ENCODE measurements at places on chromosomes 13 and 19.

GRCh38 chr19:50325310-50326100 lies 3.7 kb downstream of the KCNC3 start:
- DNase-seq, result peak; percentile 16

DNA sequence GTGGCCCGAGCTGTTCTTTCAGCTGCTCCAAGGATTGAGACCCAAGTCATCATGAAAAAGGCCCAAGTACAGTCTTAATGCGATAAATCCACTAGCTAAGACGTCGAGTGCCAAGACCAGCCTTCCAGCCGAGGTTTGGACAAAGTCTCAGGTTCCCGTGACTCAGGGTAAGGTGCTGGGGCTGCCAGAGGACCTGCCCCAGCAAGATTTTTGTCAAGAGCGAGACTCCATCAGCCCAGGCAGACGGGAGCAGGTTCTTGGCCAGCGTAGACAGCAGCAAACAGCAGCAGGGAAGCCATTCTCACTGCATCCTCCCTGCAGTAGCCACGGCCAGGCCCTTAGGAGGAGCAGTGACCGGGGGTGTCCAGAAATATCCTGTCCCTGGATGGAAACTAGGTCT lies 3.4 kb downstream of the FEM1A start:
- DNase-seq, result no peak

- no peak for DNase-seq
These were observed 2.1 kb upstream of the CA11 start for GRCh38 chr19:48648134-48648533.

DNA sequence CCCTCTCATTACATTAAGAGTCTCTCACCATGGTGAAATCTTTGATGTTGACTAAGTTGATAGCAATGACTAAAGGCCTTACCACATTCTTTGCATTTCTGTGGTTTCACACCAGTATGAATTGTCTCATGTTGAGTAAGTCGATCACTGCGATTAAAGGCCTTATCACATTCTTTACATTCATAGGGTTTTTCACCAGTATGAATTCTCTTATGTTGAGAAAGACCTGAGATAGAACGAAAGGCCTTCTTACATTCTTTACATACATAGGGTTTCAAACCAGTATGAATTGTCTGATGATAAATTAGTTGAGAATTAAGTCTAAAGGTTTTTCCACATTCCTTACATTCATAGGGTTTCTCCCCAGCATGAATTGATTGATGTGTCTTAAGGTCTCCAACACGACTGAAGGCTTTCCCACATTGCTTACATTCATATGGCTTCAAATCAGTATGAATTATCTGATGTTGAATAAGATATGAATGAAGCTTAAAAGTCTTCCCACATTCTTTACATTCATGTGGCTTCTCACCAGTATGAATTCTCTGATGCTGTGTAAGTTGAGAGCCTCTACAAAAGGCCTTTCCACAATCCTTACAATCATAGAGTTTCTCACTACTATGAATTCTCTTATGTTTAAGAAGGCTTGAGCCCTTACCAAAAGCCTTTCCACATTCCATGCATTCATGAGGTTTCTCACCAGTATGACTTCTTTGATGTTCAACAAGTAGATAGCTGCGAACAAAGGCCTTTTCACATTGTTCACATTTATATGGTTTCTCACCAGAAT lies 45.6 kb downstream of the ZNF283 start:
- DNase-seq, result peak; percentile 5

DNA sequence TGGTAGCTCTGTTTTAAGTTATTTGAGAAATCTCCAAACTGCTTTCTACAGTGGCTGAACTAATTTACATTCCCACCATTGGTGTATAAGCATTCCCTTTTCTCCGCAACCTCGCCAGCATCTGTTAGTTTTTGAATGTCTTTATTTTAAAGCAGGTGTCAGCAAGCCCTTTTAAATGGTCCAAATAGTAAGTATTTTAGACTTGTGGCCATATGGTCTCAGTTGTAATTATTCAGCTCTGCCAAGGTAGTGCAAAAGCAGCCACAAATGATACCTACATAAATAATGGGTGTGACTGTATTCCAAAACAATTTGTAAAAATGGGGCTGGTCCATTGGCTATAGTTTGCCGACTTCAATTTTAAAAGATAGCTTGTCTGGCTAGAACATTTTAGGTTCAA lies 58.7 kb upstream of the TMTC4 start:
- no peak for DNase-seq

DNA sequence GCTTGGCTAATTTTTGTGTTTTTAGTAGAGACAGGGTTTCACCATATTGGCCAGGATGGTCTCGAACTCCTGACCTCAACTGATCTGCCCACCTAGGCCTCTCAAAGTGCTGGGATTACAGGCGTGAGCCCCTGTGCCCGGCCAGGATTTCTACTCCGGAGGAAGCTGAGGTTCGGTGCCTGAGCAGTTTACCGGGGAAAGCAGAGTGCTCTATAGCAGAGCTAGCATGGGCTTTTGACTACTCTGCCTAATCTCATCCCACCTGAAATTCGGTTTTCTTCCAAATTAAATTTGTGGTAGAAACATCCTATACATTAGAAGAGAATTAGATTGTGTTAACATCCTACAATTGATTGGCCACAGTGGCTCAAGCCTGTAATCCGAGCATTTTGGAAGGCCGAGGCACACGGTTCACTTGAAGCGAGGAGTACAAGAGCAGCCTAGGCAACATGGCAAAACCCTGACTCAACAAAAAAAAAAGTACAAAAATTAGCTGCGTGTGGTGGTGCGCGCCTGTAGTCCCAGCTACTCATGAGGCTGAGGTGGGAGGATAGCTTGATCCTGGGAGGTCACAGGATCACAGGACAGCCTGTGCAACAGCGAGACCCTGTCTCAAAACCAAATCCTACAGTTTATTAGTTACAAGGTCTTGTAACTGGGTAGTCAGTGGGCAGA lies 1.6 kb downstream of the RPL13A start:
- no peak for DNase-seq

DNA sequence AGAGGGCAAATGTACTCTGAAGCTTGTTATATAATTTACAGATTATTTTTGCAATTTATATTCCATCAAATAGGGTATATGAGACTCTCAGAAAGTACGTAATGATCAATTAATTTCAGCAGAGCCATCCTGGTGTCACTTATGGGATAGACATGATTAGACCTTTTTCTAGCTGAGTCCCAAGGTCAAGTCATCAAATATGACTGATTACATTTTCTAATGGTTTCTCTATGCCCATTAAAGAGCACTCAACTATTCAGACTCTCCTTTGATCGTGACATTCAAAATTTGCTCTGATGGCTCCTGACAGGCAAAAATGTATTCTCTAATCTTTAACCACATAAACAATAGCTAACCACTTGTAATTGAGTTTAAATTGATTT lies 469.2 kb downstream of the COG6 start:
- DNase-seq, result no peak

- DNase-seq, result no peak
These were observed 130.2 kb downstream of the FGF9 start for GRCh38 chr13:21800837-21801616.

DNA sequence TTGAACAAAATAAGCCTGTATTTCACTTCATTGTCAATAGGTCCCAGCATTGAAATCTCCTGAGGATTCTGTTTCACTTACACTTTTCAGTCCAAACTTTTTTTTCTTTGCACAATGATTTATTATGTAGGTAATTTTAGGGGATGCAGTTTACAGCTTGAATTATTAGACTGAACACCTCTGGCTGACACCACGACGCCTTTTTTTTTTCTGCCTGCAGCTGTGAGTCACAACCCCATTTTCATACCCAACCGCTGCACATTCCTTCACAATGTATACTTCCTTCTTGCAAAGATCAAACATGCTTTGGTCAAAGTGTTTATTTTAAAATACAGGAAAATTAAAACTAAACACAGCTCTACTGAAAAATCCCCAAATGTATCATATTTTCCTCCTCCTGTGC lies 11.4 kb downstream of the ZIC2 start:
- DNase-seq, result no peak

DNA sequence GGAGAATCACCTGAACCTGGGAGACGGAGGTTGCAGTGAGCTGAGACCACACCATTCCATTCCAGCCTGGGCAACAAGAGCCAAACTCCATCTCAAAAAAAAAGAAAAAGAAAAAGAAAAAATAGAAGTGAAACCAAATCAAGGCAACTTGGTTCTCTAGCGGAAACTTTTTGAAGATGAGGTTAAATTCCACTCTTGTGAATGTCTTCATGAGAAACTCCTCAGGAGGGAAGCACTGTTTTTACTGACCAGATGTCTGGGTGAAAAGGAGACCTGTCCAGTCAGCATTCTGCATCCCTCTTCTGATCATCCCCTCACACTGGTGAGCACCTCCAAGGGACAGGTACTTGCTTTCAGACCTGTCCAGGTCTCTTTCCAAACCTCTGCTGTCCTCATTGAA lies 15.8 kb downstream of the BRD4 start:
- peak; percentile 59 for DNase-seq

GRCh38 chr13:23999424-23999823 lies 102.1 kb upstream of the C1QTNF9B start:
- no peak for DNase-seq

DNA sequence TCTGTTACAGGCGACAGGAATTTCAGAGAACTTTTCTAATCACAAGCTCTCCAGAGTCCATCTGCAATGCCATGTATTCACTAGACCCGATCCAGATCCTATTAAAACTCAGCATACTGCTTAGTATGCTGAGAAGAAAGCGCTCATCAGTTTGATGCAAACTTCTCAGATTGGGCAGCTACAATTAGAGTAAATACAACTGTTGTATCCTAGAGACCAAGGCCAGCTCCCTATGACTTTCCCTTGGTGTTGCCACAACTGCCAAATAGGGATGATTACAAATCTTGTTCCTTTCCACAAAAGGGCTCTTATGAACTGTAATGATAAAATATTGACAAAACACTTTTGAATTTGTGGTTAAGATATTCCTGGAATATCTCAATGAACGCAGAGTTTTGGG lies 191.2 kb downstream of the SPRY2 start:
- DNase-seq, result no peak

- DNase-seq, result no peak
These were observed 56.6 kb upstream of the DOCK9 start for GRCh38 chr13:99034333-99035085.

GRCh38 chr19:55520691-55521292 lies 16.1 kb downstream of the SBK2 start:
- DNase-seq, result no peak

- peak; percentile 88 for DNase-seq
These were observed 133.0 kb downstream of the SIPA1L3 start for GRCh38 chr19:38039966-38040365.

- DNase-seq, result peak; percentile 52
These were observed 43.9 kb downstream of the SIAH3 start for GRCh38 chr13:45807520-45808099.

DNA sequence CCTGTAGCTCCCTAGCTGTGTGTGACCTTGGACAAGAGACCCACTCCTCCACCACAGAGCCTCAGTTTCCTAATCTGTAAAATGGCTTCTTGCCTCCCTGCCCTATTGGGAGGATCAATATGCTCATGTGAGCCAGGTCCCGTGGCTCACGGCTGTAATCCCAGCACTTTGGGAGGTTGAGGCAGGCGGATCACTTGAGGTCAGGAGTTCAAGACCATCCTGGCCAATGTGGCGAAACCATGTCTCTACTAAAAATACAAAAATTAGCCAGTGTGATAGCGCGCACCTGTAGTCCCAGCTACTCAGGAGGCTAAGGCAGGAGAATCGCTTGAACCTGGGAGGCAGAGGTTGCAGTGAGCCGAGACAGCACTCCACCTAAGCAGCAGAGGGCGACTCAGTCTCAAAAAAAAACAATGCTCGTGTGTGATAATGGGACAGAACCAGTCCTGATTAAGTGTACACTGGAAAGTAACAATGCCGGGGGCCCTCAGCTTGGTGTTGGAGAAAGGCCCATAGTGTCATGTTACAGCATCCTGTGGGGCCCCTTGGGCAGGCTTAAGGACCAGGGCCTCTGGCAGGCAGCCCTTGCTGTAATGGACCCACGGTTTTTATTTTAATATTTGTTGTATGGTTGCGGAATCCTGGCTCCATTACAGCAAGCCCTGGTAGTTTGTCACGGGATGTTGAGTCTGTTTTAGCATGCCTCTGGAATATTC lies 6.8 kb downstream of the RPS11 start:
- peak; percentile 86 for DNase-seq

GRCh38 chr13:94188201-94188854 lies 291.2 kb downstream of the DCT start:
- no peak for DNase-seq

DNA sequence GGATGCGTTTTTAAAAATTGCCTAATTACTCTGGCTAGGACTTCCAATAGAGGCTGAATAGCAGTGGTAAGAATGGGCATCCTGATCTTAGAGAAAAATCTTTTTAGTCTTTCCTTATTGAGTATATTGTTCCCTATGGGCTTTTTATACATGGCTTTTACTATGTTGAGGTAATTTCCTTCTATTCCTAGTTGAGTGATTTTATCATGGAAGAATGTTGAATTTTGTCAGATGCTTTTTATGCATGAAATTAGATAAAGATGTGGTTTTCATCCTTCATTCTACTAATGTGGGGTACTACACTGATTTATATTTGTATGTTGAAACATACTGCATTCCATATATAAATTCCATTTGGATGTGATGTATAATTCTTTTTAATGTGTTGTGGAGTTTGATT lies 2673.8 kb downstream of the PCDH9 start:
- DNase-seq, result peak; percentile 77

GRCh38 chr13:103731959-103732358 lies 665.7 kb upstream of the SLC10A2 start:
- no peak for DNase-seq

DNA sequence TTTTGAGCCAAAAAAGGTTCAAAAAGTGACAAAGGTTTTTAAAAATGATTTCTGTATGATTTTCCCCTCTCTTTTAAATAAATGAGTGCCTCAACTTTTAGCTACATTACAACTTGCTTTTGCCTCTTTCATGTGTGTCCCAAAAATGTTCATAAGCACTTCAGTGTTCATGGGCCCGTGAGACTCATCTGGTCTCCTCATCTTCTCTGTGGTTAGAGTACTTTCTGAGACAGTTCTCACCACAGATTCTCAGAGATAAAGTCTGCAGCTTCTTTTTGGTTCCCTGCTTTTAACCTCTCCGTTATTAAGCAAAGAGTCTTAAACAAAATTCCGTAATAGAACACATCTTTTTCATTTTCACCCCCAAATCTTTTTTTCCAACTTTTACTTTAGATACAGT lies 156.9 kb downstream of the DLEU7 start:
- no peak for DNase-seq

- no peak for DNase-seq
These were observed 290.8 kb downstream of the FOXO1 start for GRCh38 chr13:40375489-40376171.

DNA sequence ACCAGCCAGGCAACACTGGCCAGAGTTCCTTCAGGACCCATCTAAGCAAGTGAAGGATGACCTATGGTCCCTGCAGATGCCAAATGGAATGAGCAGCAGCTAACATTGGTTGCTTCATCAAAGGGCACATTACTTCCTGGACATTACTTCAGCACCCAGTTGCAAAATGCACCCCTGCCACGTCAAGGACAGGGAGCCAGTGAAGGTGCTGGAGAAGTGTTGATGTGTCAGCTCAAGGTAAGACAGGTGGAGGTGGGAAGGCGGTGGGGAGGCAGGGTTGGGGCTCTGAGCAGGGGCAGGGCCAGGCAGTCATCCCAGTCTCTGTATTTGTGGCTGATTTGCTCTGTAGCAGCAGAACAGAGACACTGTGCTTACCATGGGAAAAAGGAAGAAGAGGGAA lies 14.6 kb downstream of the CSNK1A1L start:
- no peak for DNase-seq
